Panc1 (cell line): ENCODE measurements at places on chromosomes 7 and 10. TPM values are rescaled to one million over a fixed set of nuclear protein-coding genes. Genes with fewer than 3 reads are reported as not detected.

VAX1 gene
- total RNA-seq = 4.6 TPM

GPR15LG gene
- 0.41 TPM for total RNA-seq

- H3K4me1 ChIP-seq = peaks cover 41% of the 10 kb centered on the region
- no peaks in the 10 kb centered on the region for H3K27me3 ChIP-seq
- no peaks in the 10 kb centered on the region for H3K36me3 ChIP-seq
Observed at GRCh38 chr7:30323006-30323355, 38.6 kb downstream of the ZNRF2 start.

DNA sequence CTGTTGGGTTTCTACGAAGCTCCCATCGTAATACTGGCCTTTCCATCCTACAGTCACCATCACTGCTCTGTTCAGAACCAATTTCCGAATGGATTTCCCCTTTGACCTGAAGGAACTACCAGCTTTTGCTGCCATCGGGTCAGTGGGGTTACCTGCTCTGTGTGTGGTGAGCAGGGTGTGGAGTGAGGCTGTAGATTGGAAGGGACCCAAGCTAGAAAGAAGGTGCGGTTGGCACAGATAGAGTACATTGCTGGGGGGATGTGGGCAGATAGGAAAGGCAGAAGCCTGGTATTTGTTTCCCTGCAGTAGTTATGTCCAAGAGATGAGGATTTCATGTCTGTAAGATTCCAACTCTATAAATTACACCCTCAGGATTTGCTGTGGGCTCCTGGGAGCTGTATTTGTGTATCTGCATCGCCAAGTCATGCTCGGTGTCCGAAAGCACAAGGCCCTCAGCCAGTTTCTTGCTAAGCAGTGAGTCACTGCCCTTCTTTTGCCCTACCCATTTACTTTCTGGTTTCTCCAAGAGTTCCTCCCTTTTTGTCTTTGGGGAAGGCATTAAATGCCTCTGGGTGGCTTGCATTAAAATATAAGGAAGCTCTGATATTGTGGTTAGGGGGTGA lies 15.4 kb downstream of the CLCN1 start:
- no peaks in the 10 kb centered on the region for H3K4me1 ChIP-seq
- H3K36me3 ChIP-seq = no peaks in the 10 kb centered on the region
- no peak overlapping the region for H3K27ac ChIP-seq
- H3K27me3 ChIP-seq = peaks cover 10% of the 10 kb centered on the region

DNA sequence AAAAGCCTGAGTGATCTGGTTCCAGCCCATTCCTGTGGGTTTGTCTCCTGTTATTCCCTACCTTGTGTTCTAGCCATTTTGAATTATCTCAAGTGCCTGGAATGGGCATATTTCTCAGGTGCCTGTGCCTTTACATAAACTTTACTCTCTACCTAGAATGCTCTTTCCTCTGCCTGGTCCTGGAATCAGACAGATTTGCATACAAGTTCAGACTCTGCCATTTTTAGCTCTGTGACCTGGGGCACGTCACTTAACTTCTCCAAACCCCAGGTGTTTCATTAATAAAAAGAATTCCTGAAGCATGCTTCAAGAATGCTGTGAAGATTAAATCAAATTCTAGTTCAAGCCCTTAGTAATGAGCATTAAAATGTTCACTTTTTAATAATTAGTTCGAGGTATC lies 7.8 kb downstream of the DCLRE1A start:
- peaks cover 1% of the 10 kb centered on the region; the same call in 1 of the 2 replicates for H3K4me1 ChIP-seq
- no peak for DNase-seq
- no peaks in the 10 kb centered on the region for H3K27me3 ChIP-seq
- peaks cover 2% of the 10 kb centered on the region; the same call in 1 of the 2 replicates for H3K36me3 ChIP-seq

GRCh38 chr7:40721342-40721949 lies 586.6 kb downstream of the SUGCT start:
- no peak for DNase-seq
- H3K27ac ChIP-seq = no peak overlapping the region
- no peak overlapping the region for H3K4me3 ChIP-seq
- H3K36me3 ChIP-seq = no peaks in the 10 kb centered on the region
- no peaks in the 10 kb centered on the region for H3K27me3 ChIP-seq

GRCh38 chr10:30832001-30832748 lies 199.5 kb downstream of the ZNF438 start:
- no peaks in the 10 kb centered on the region for H3K4me1 ChIP-seq
- H3K27me3 ChIP-seq = no peaks in the 10 kb centered on the region
- no peak overlapping the region for H3K4me3 ChIP-seq
